ENCODE measurements at places on chromosomes 7 and 10.
A peak's percentile ranks its signal among the peaks of the same experiment; 100 is the strongest.

- DNase-seq, result no peak
These were observed 39.5 kb downstream of the AGK start for GRCh38 chr7:141590666-141591065.

DNA sequence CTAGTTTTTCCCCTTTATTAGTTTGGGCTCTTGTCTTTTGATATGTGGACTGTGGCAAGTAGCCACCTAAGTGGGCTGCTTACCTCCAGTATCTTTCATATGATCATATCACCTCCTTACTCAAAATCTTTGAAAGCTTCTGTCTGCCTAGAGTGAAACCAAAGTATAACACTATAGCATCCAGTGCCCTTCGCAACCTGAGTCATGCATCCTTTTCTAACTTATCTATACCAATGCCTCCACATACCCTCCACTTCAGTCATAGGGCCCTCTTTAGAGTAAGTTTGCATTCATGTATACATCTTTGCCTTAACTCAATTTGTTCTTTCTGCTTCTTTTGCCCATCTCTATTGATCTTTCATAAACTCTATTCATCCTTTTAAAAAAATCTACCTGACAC lies 15.7 kb upstream of the MACC1 start:
- DNase-seq, result no peak

GRCh38 chr10:124612611-124613498 lies 131.3 kb downstream of the FAM53B start:
- DNase-seq, result no peak

GRCh38 chr10:1362589-1363445 lies 306.6 kb downstream of the WDR37 start:
- DNase-seq, result no peak

DNA sequence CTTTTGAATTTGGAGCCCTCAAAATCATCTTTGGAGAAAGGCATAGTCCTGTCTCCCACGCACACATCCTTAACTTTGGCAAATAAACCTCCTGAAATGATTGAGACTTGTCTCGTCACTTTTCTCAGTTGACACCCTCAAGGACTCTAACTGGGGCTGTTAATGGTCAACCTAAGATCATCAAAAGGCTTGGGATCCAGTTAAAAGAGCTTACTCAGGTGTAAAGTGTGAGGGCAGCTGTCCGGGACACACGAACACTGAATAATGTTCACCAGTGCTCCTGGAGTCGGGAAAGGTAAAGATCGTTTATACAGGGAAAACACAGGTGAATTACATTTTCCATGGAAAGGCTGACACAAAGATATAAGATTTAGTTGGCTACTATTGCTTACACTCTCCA lies 84.7 kb downstream of the PAXIP1 start:
- no peak for DNase-seq

DNA sequence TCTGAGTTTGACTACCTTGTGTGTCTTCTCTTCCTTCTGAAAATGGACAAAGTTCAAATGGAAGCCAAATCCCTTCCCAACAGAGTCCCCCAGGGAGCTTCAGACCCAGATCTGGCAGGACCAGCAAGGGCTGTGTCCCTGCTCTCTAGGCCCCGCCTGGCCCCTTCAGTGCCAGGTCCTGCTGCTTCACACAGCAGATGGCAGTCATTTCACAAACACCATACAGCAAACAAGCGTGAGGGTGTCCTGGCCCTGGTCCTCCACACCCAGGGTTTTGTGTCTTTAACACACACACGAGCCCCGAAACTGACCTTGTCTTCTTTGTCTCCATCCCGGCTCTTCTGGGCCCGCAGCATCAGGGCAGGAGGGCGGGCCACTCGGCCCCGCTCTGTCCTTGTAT lies 145.0 kb downstream of the TCERG1L start:
- no peak for DNase-seq

GRCh38 chr7:134034652-134035051 lies 92.5 kb upstream of the LRGUK start:
- DNase-seq, result no peak

DNA sequence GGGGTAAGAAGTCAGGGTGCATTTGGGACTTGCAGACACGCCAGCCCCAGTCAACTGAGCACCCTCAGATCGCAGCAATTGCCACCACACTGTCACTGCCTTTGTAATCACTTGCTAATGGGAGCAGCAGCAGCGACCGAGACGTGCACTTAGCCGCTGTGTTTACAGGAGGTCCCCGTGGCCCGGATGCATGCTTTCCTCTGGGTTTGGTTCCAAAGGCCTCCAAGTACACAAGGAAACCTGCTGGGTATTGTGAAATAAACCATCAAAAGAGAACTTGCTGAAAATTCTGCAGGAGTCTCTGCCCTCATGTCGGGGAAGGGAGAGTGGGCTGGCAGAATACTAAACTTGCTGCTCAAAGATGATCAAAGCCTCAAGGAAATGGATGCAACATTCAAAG lies 341.7 kb downstream of the DNAJB6 start:
- no peak for DNase-seq

- DNase-seq, result no peak
These were observed 31.9 kb upstream of the AGBL3 start for GRCh38 chr7:134954197-134955082.

DNA sequence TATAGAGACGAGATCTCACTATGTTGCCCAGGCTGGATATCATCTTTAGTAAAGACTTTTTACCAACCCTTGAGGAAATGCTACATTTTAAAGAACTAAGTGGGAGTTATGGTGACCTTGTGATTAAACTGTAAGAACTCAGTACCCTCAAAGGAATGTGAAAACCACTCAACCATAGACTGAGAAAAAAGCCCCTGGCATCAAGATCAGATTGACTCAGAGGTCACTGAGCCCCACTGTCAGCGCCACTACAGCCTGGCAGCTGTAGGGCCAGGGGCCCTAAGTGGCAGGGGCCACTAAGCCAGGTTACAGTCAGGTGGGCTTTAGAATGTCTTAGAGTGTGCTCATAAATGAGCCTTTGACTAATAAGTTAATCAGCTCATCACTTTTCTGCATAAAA lies 55.9 kb downstream of the APBB1IP start:
- no peak for DNase-seq

DNA sequence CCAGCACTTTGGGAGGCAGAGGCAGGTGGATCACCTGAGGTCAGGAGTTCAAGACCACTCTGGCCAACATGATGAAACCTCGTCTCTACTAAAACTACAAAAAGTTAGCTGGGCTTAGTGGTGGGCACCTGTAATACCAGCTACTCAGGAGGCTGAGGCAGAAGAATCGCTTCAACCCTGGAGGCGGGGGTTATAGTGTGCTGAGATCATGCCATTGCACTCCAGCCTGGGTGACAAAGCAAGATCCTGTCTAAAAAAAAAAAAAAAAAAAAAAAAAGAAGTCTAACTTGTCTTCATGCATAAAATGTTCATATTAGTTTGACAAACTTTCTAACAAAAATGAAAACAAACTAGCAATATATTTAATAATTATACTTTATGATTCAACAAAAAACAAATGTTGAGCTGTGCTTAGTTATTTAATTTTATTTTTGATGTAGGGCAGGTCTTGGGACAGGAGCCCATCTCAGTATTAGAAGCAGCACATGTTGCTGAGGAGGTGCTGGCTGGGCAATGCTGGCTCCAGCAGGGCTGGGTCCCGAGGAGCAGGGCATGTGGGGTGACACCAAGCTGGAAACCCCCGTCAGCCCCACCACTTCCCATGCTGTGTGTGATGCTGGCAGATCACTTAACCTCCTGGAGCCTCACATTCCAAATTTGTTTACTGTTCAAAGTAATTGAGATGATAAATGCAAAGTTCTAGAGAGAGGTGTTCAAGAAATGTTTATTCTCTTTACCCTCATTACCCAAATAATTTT lies 335.3 kb upstream of the KLF6 start:
- no peak for DNase-seq

- peak; percentile 23 for DNase-seq
These were observed 866 bp downstream of the CNOT4 start for GRCh38 chr7:135508883-135509588.

- no peak for DNase-seq
These were observed 223.2 kb downstream of the PTPRN2 start for GRCh38 chr7:158364451-158364850.

DNA sequence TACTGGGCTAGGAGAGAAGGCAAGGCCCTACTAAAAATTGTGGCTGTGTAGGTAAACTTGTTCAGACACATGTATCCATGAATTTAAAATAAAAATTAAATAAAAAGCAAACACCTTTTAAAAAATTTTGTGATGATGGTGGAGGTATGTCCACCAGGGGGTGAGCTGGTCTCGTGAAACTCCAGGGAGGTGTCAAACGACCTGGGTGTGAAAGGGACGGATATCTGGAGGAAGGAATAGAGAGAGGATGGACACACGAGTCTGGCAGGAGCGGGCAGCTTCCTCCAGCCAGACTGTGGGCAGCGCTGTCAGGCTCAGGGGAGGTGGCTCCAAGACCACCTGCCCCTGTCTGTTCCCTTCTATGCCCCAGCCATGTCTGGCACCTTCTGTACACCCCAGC lies 34.8 kb upstream of the DMBT1 start:
- no peak for DNase-seq

DNA sequence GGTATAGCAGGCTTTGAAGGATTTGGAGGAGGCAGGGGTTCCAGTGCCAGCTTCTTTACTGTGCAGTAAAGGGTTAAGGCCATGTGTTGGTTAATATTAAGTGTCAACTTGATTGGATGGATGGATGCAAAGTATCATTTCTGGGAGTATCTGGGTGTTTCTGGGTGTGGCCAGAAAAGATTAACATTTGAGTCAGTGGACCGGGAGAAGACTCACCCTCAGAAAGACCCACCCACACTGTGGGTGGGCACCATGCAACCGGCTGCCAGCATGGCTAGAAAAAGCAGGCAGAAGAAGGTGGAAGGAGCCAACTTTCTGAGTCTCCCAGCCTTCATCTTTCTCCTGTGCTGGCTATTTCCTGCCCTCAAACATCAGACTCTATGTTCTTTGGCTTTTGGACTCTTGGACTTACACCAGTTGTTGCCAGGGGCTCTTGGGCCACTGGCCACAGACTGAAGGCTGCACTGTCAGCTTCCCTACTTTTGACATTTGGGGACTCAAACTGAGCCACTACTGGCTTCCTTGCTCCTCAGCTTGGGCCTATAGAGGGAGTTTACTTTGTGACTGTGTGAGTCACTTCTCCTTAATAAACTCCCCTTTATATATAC lies 6.8 kb upstream of the TRUB1 start:
- no peak for DNase-seq

DNA sequence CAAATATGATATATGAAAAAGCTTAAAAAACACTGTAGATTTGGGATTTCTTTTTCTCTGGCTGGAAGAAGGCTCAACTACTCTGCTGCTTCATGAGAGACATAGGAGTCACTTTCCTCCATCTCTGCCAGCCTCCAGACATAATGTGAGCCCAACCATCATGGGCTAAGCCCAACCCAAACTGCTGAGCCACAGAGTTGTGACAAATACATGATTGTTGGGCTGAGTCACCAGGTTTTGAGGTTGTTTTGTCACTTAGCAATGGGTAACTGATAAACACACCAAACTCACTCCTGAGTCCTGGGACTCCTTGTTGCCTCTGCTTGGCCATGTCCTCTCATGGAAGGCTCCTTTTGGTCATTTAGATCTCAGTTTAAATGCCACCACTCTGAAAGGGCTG lies 381.8 kb upstream of the FZD8 start:
- DNase-seq, result no peak

- DNase-seq, result no peak
These were observed 164.4 kb upstream of the NAMPT start for GRCh38 chr7:106448992-106449859.

DNA sequence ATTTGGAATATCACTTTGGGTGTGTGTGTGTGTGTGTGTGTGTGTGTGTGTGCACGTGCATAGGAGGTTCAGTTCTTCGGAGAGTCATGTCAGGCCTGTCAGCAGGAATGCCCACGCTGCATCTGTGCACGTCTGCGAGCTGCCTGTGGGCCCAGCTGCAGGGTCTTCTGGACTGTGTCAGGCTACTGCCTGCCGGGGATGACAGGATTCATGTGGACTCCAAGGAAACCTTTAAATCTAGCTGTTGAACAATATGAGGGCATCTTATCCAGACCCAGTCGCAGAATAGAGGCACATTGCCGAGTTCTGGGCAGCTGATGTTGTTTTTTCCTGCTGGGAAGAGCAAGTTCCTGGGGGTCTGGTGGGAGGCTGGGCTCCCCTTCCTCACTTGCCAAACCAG lies 19.0 kb downstream of the AQP1 start:
- DNase-seq, result no peak

DNA sequence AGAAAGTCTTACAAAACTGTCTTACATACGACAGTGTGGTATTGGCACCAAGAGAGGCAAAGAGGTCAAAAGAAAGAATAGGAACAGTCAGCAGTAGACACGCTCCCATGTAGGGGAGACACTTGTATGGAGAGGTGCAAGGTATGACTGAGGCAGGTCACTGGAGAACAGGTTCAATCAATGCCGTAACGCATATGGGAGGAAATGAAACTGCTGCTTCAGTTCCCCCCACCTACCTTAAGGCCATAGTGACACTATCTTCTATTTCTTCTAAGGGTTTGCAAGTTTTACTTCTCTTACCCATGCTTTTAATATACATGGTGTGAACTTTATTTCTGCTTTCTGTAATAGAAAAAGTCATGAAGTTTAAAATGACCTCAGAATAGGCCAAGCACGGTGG lies 5.5 kb upstream of the PITRM1 start:
- DNase-seq, result no peak

DNA sequence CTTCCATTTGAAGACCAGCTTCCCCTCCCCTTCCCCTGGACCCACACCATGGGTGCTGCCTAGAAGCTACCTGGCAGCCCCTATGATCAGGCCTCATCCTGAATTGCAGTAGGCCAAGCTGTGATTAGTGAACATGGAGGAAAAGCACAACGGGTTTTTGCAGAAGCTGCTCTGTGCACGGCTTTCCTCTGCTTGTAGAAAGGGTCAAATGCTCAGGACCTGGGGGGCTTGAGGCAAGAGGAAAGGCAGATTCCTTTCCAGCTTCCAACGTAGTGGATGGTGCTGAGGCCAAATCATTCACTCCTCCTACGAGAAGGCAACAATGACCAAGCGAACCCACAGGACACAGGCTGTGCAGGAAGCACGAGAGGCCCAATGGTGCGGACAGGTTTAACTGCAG lies 410.3 kb upstream of the SHH start:
- no peak for DNase-seq

DNA sequence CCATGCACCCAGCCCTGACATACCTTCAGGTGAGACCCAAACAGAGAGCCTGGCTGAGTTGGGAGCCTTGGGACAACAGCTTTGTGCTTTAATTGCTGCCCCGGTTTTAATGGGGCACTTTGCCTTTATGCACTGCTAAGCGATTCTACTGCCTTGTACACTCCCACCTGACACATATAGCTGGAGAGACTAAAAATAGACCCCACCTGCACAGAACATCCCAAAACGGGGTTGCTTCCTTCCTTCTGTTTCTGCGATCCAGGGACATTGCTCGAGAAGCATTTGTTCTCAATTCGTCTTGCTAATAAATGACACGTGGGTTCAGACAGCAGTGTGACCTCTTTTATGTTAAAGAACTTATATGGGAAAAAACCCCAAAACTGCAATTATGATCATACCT lies 258.8 kb upstream of the MYO3A start:
- no peak for DNase-seq

DNA sequence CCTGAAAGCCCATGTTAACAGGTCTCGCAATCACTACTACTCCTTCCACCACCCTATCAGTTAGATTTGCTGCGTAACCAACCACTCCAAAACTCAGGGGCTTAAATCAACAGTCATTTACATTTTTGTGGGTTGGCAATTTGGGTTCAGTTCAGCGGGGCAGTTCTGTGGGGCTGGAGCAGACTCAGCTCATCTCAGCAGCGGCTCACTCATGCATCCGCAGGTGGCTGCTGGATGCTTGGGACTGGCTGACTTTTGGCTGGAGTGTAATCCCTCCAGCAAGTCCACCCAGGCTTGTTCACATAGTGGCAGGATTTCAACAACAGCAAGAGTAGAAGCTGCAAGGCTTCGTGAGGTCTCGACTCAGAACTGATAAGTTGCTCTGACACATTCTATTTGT lies 79.2 kb downstream of the NEUROD6 start:
- no peak for DNase-seq
